CD4-positive, alpha-beta T cell (primary cell): ENCODE measurements at places on chromosomes 12 and 14. TPM values are rescaled to one million over a fixed set of nuclear protein-coding genes. Genes with fewer than 3 reads are reported as not detected.

- H3K4me3 ChIP-seq, result no peak overlapping the region
- no peak overlapping the region for H3K27ac ChIP-seq
- no peak for DNase-seq
- H3K4me1 ChIP-seq, result no peaks in the 10 kb centered on the region
- no peaks in the 10 kb centered on the region for H3K27me3 ChIP-seq
These were observed 237.2 kb upstream of the SYT10 start for GRCh38 chr12:33676866-33677265.

DNA sequence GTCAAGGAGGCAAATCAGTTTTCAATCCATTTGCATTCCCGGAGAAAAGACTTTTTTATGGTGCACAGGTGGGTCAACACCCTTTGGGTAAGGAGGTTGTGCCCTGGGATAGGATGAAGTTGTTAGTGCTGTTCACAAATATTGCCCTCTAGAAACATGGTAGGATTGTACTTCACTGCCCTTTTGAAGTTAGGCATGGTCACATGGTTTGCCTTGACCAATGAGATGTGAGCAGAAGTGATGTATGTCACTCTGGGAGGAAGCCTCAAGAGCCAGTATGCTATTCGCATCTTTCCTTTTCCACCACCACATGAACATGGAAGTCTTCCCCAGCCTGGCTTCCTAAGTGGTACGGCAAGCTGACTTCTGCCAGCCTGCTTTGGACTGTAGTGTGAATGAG is 182.7 kb downstream of the TMX1 start:
- no peak overlapping the region for H3K27ac ChIP-seq
- no peak overlapping the region for H3K4me3 ChIP-seq
- H3K4me1 ChIP-seq, result peaks cover 17% of the 10 kb centered on the region

- H3K4me3 ChIP-seq, result no peak overlapping the region
- DNase-seq, result no peak
- no peaks in the 10 kb centered on the region for H3K36me3 ChIP-seq
- no peak overlapping the region for H3K27ac ChIP-seq
These were observed 26.6 kb downstream of the ASCL4 start for GRCh38 chr12:107801150-107801549.

GRCh38 chr12:14884458-14884878 is 1.2 kb downstream of the MGP start:
- H3K4me3 ChIP-seq, result peak overlapping the region; percentile 7
- H3K4me1 ChIP-seq, result peaks cover 11% of the 10 kb centered on the region
- no peaks in the 10 kb centered on the region for H3K36me3 ChIP-seq

DNA sequence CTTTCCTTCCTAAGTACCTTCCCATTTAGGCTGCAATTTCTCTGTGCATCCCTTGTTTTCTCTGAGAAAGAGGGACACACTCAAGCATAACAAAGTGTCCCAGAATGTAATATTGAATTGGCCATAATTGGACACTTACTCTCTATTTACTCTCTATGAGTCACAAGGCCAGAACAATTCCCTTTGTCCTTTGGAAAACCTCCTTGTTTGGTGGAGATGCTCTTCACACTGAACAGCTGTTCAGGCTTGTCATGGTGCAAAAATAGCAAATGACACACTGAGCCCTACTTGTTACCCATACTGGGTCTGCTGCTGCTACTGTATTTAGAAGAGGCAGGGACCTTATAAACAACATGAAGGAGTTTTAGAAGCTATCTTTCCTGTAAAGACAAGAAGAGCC is 1590.5 kb upstream of the TMEM132C start:
- H3K4me3 ChIP-seq, result no peak overlapping the region
- no peak overlapping the region for H3K27ac ChIP-seq
- no peaks in the 10 kb centered on the region for H3K27me3 ChIP-seq
- no peaks in the 10 kb centered on the region for H3K36me3 ChIP-seq
- no peaks in the 10 kb centered on the region for H3K4me1 ChIP-seq
- no peak for DNase-seq

OR4E2 gene
- not detected for total RNA-seq

GRCh38 chr12:67239061-67239460 is 30.1 kb upstream of the CAND1 start:
- no peak overlapping the region for H3K4me3 ChIP-seq
- no peak overlapping the region for H3K27ac ChIP-seq
- H3K27me3 ChIP-seq, result no peaks in the 10 kb centered on the region
- no peaks in the 10 kb centered on the region for H3K36me3 ChIP-seq
- H3K4me1 ChIP-seq, result no peaks in the 10 kb centered on the region
- no peak for DNase-seq

SDR9C7 gene
- total RNA-seq, result not detected

IAPP gene
- total RNA-seq, result not detected

OVCH1 gene
- total RNA-seq, result not detected

GRCh38 chr12:69908203-69908602 is 83.2 kb downstream of the MYRFL start:
- H3K4me1 ChIP-seq, result no peaks in the 10 kb centered on the region
- no peak overlapping the region for H3K4me3 ChIP-seq
- H3K27ac ChIP-seq, result no peak overlapping the region
- no peak for DNase-seq
- H3K36me3 ChIP-seq, result no peaks in the 10 kb centered on the region
- H3K27me3 ChIP-seq, result no peaks in the 10 kb centered on the region

GRCh38 chr12:32482226-32482625 is 82.9 kb downstream of the FGD4 start:
- no peak overlapping the region for H3K27ac ChIP-seq
- H3K4me1 ChIP-seq, result no peaks in the 10 kb centered on the region
- no peaks in the 10 kb centered on the region for H3K27me3 ChIP-seq

GRCh38 chr12:75868501-75868900 is 163.1 kb downstream of the PHLDA1 start:
- no peaks in the 10 kb centered on the region for H3K4me1 ChIP-seq
- no peak overlapping the region for H3K4me3 ChIP-seq
- no peaks in the 10 kb centered on the region for H3K36me3 ChIP-seq
- H3K27me3 ChIP-seq, result no peaks in the 10 kb centered on the region

GRCh38 chr14:99755629-99756603 is 37.3 kb upstream of the EML1 start:
- H3K27me3 ChIP-seq, result peaks cover 32% of the 10 kb centered on the region
- peaks cover 9% of the 10 kb centered on the region for H3K4me1 ChIP-seq
- H3K4me3 ChIP-seq, result no peak overlapping the region
- no peaks in the 10 kb centered on the region for H3K36me3 ChIP-seq

DICER1 gene
- 53.7 TPM for total RNA-seq

SERPINA12 gene
- total RNA-seq, result not detected
